ENCODE measurements at places on chromosomes 3 and 15.

DNA sequence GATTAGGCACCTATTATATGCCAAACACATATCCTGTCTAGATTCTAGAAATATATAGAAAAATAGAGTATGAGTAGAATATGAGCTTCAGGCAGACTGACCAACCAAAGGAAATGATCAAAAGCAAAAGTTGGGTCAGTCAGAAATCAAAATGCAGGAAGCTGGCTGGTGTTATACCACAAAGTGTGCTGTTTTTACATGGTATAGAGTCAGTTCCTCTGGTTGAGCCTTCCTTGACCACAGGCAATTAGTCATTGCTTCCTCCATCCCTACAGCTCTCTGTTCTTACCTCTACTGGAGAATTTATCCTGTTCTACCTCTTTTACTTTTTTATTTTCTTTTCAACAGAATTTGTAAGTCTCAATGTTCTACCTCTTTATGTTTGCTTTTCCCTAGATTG is 149.8 kb downstream of the TMCO5A start:
- DNase-seq: no peak

DNA sequence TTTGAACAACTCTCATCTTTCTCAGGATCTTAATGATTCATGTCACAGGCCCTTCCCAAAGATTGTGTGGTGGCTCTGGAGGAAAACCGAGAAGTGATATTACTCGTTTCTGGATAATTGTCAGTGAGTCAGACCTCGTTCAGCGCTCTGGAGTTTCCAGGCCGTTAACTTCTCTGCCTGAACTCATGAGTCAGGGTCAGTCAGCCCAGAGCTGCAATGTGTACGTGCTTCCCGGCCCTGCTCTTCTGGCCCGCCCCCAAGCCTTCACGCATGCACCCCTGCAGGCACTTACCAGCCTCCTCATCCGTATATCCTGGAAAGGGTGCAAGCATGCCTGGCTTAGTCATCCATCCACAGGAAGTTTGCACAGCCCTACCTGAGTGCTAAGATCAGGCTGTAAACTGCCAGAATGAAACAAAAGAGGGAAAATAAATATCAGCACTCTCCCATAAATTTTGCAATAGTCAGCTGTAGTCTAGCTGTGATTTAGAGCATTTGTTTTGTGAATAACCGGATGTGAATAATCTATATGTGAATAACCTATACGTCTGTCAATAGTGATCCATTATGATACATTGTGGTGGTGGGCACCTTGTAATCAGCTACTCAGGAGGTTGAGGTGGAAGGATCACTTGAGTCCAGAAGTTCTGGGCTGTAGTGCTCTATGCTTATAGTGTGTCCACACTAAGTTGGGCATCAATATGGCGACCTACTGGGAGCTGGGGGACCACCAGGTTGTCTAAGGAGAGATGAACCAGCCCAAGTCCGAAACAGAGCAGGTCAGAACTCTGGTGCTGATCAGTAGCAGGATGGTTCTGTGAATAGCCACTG is 35.3 kb upstream of the SEMA4B start:
- no peak for DNase-seq

- no peak for DNase-seq
Observed at GRCh38 chr15:99443768-99444446, 121.9 kb upstream of the MEF2A start.

GRCh38 chr3:169453256-169454059 is 210.1 kb downstream of the MECOM start:
- no peak for DNase-seq

DNA sequence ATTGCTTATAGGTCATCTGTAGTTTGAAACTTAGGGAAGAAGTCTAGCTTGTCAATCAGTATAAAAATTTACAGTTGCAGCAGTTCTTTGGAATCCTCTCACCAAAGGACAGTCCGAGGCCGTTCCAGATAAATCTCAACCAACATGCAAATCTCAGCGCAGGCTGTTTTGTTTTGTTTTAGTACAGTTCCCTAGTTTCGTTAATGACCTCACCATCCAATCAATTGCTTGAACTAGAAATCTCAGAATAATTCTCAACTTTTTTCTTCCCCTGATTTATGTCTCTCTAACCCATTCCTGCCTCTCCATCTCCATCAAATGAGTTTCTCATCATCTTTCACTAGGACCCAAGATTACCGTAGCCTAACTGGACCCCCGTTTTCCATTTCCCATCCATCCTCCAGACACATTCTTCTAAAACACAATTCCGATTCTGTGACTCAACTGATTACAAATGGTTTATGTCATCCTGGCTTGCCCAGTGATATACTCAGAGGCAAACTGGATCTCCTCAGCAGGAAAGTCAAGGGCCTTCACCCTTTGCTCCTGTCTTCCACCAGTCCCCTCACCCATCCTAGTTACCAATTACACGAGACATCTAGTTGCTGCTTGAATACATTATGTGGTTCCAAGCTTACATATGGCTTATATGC is 1.3 kb downstream of the SMCO1 start:
- no peak for DNase-seq

DNA sequence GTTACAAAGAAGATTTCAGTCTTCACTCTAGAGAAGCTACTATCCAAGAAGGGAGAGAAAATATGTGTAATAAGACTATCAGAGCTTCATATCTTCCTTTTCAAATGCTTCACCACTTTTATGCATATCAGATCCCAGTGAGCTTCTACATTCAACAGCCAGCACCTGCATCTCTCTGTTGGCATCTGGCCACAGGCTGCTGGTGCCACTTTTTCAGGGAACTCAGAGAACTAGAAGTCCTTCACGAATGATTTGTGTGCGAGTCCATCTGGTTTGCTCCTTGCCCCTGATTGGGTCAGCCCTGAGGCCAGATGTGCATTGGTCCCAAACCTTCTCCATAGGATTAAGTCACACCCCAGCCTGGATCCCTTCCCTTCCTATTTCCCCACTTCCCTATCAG is 22.1 kb downstream of the SNTN start:
- DNase-seq: no peak

- DNase-seq: no peak
Observed at GRCh38 chr15:87031540-87032230, 952.0 kb downstream of the AGBL1 start.

GRCh38 chr3:88509582-88509981 is 359.8 kb downstream of the C3orf38 start:
- DNase-seq: no peak

GRCh38 chr3:42300778-42301177 is 34.8 kb upstream of the CCK start:
- no peak for DNase-seq

DNA sequence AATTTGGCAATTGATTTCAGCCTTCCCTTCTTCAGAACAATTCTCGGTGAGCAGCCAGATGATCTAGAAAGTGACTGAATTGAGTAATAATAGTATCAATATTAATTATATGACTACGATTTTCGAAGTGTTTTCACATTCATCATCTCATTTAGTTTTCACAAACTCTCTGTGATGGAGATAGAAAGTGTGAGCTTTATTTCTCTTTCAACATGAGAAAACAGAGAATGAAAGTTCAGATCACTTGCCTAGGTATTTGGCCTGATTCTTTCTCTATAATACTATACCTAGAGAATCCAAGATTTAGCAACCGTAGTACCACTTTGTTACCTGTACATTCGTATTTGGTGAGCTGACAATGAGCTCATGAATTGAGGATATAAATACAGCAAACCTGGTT is 739.2 kb upstream of the NR2F2 start:
- DNase-seq: no peak

DNA sequence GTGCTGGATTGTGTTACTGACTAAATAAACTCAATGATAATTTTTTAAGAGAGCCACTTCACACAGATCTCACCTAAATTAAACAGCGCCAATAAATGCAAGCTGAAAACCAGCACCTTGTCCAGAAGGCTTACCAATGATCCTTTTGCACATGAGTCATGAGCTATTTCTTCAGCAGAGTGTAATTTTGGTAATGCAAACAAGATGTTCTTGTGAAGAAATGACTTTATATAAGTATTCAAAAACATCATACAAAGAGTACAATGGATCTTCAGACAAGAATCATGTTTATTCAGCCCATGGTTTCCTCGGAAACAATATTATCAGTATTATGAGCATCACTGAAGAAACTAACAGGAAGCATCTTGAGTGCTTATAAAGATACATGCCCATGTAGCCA is 263.8 kb upstream of the UBE2E2 start:
- no peak for DNase-seq

GRCh38 chr3:119632216-119632615 is 28.2 kb downstream of the POPDC2 start:
- DNase-seq: no peak

DNA sequence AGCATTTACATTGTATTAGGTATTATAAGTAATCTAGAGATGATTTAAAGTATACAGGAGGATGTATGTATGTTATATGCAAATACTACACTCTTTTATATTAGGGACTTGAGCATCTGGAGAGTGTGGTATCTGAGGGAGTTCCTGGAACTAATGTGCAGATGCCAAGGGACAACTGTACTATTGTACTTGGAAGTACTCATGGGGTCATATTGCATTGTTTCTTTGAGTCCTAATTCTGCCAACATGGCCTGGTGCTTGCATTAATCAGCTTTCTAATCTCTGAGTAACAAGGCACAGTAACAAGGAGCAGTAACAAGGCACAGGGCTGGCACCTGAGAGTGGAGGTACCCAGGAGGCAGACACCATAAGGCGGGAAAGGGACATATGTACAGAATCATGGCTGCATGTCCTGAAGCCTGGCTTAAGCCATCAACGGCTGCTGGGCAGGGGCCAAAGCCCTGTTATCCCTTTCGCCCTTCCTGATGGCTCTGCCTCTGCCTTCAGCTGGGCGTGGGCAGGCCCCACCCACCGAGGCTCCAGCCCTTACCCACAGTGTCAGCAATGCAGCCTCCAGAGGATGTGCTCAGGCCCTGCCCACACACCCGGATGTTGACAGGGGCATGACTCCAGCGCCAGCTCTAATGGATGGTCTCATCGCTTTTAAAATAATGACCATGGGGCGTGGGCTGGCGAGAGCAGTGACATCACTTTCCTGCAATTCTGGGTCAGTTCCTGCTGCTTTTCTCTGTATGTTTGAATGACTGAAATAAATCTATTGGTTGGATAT is 22.9 kb downstream of the CEMIP start:
- no peak for DNase-seq

DNA sequence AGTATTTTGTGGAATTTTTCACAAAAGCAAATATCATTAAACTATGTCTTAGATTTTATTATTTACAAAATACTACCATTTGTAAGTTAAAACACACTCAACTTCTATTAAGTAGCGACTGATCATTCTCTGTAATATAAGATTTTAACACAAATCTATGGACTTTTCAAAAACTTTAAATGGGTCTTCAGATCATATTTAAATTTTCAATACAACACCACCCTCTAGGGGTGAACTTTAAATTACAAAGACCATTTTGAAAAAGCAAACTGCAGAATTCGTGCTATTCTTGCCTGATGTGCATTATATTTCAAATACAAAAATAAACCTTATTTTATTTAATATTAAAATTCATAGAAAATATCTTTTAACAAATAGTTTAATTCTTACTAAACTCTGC is 8.2 kb upstream of the VGLL4 start:
- no peak for DNase-seq

DNA sequence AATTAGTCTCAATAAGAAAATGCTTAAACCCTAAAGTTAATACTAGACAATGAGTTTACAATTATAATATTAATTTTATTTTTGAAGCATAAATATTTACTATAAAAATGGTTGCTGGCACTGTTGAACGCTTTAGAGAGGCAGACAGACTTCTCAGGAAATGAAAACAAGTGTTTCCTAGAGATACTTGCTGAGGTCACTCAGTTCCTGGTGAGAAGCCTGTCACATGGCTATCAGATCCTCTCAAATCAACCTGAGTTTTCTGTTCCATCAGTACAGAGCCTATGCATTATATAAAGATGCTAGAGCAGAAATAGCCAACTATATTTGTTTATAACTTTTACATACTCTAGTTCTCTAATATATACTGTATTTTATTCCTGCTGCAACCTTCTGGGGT is 109.2 kb downstream of the MYO5A start:
- DNase-seq: no peak

All from stimulated activated CD8-positive, alpha-beta memory T cell treated with anti-CD3 and anti-CD28 coated beads, Interleukin-15, amount 100 ng/mL, for 4 hours (primary cell).